Tibial artery (tissue), 4 donors: ENCODE measurements at places on chromosomes 6 and 20.
A peak's percentile ranks its signal among the peaks of the same experiment; 100 is the strongest.

- DNase-seq, result no peak
These were observed 95.9 kb upstream of the JAG1 start for GRCh38 chr20:10769700-10770099.

GRCh38 chr20:10654630-10655029, 19.2 kb downstream of the JAG1 start:
- DNase-seq, result peak; percentile 25

- DNase-seq, result no peak
These were observed 47.7 kb downstream of the STMND1 start for GRCh38 chr6:17149571-17149970.

DNA sequence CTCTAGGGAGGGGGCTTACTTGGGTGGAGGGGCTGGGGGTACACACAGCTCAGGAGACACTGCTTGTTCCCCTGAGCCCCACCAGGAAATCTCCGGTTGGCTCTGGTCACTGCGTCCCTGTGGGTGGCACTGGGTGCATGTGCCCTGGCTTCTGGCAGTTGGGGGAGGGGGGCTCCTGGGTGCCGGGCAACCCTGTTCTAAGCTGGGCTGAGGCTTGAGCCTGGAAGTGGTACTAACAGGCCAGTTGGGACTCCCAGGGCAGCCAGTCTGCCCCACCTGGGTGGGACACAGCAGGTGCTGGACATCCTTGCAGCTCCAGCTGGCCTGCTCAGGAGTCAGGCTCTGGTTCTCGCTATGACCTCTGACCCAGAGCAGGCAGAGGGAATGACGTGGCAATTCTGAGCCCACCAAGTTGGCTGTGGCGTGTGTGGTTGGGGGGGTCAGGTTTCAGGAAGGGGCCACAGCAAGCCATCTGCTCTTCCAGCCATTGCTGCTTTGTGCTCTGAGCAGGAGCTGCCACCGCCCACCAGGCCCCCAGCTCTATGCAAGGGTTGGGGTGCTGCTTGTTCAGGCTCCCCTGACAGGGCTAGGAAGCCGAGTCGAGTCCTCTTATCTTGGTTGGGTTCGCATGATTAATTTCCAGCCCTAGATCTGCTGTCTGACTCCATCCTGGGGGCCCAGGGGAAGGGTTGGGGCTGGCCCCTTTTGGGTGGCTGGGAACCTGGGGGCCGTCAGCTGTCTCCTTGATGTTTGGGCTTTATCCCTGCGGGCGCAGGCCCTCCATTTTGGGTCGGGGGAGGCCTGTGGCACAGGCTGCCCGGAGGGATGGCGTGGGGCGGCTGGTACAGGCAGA, 590 bp downstream of the C20orf204 start:
- no peak for DNase-seq

- no peak for DNase-seq
These were observed 979 bp upstream of the SOD2 start for GRCh38 chr6:159693894-159694545.

GRCh38 chr6:80179695-80180094, 73.2 kb downstream of the BCKDHB start:
- no peak for DNase-seq

- DNase-seq, result no peak
These were observed 137.0 kb downstream of the FOXA2 start for GRCh38 chr20:22447447-22447778.

DNA sequence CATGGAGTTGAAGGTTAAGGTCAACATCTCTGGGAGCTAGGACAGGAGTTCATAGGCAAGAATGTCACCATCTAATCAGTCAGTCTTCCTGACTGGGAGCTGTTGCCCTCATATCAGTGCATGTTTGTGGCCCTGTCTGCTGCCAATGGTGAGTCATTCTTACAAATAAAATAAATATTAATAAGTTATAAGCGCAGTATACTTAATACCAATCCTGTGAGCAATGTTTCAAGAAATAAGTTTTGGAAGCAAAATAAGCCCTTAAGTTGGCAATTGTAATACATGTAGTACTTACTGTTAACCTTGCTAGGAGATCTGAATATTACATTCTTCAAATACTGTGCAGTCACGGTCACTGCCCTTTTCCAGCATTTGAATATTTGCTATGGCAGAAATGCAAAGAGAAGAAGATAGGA, 20.2 kb upstream of the MDGA1 start:
- DNase-seq, result no peak

GRCh38 chr6:32895006-32895345, 41.0 kb downstream of the PSMB9 start:
- DNase-seq, result no peak

- DNase-seq, result peak; percentile 57
These were observed 187.4 kb upstream of the PROKR2 start for GRCh38 chr20:5504061-5504739.

GRCh38 chr20:8526610-8527009, 394.5 kb downstream of the PLCB1 start:
- DNase-seq, result no peak
